ENCODE measurements at places on chromosomes 1 and 21.

- DNase-seq: no peak
Measured at GRCh38 chr1:26121854-26122773, 10.5 kb downstream of the PDIK1L start.

DNA sequence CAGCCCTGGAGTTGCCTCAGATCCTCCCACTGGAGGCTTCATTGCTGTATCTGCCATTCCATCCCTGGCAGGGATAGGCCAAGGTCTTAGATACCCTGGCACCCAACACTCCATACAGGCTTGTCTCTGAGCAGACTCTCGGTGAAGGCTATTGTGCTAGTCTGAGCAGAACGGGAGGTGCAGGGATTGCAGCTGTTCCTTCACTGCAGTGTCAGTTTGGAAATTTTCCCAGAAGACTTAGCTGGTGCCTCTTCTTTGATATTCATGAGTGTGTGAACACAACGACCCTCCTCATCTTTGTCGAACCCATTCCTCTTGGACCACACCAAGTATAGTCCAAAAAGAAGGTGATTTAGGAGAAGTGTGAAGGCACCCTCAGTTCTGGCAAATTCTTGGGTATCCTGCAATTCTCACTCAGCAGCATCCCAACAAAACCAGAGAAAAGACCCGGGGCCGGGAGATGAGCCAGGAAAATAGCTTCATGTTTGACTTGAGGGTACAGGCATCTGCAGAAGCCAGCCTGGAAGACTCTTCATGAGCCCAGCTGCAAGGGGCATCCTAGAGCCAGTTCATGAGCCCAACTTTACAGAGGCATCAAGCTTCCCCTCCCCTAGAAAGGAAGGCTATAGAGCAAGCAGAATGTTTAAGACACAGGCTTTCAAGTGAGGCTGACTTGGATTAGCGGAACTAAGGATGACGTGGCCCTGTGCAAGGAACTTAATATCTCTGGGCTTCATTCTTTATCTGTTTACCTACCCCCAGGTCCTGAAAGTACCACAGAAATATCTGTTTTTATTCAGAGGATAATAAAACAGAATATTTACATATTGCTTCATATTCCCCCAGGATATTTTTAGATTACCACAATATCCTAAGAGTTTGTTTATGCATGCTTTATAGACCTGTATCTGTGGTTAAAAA lies 38.8 kb upstream of the HAO2 start:
- no peak for DNase-seq

GRCh38 chr1:186753241-186753640 lies 73.0 kb upstream of the PTGS2 start:
- DNase-seq: no peak

DNA sequence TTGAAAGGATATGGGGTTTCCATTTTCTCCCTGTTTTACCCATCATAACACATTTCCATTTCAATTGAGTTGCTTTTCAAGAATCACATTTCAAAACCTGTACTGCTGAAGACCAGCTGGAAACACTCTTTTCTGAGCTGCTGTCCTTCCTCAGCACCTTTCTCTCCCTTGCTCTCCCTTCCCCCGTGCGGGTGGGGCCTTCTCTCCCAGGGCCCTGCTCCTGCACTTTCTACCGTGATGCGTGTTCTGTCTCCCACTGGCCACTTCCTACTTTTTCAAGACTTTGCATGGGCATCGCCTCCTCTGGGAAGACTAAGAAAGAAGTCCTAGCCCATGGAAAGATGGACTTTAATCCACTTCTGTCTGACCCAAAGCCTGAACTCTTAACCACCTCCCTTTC lies 390.4 kb downstream of the PTPRU start:
- DNase-seq: no peak

DNA sequence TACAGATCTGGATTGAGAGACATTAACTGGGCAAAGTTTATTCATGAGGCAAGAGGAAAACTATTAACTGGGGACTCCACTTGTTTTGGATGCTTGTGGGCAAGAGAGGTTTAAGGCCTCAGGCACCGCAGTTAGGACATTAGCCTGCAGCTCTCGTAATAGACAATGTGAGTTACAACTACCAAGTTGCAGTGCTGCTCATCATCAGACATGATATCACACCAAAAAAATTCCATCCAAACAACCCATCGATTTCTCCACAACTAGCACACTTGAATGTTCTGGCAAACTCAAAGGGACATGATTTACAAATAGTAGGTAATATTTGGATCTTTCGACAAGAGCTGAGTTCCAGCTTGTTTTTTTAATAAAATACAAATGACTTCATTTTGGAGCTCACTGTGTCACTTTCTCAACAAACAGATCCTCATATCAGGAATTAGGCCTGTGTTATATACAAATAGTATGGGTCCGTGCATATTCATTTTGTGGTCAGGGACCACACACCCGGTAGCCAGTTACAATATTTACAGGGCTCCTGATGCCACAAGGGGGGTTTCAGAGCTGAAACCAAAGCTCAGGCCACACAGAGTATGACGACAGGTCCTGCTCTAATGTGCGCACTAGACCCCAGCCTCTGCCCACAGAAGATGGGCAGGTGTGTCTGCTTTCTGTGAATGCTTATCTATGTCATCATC lies 128.0 kb downstream of the TGFBR3 start:
- DNase-seq: no peak

DNA sequence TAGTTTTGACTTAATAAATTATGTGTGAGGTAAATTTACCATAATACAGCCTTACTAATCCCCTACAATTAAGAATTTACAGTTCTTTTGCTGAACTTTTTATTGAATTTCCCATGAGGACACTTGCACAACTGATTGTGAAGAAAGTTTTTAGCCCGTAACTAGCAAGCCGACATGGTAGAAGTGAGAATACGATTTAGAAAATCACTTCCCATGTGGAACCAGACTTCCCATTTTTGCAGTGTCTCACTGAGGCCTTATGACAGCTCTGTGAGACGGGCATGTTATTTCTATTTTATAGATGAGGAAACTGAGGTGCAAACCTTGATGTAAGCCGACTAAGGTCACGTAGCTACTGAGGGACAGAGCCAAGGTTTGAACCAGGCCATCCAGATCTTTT lies 32.5 kb upstream of the LMO4 start:
- no peak for DNase-seq

GRCh38 chr1:171515299-171515698 lies 30.0 kb downstream of the PRRC2C start:
- no peak for DNase-seq

DNA sequence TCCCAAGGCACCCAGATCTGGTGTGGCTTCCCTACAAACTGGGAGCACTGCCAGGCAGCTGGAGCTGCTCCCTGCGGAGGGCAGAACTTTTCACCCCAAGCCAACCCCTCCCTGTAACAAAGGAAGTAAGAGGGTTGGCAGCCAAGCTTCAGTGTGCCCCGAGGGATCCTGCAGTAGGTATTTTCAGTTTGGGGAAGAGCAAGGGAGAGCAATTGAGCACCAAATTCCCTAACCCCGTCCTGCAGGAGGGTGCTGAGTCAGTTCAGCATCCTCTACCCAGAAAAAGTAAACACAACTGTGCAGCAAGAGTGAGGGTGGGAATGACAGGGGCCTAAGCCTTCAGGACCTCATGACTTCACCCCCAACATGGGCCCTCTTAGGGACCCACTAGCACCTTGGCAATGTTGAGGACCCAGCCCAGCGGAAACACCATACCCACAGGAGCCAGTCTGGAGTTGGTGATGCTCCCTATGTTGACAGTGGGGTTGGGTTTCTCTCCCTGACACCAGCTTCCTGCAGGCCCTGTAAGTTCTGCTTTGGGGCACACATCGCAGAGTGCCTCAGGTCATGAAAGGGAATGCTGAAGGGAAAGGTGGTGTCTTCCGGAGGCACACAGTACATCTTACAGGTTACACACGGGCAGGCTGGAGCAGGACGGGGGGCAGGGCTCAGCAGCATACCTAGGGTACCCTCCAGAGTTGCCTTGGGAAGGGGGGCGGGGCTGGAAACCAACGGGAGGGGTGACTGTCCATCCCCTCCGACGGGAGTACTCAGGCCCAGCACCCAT lies 14.8 kb downstream of the SH3BP5L start:
- DNase-seq: peak; percentile 38

- DNase-seq: no peak
Measured at GRCh38 chr1:3700631-3701030, 48.3 kb downstream of the TP73 start.

DNA sequence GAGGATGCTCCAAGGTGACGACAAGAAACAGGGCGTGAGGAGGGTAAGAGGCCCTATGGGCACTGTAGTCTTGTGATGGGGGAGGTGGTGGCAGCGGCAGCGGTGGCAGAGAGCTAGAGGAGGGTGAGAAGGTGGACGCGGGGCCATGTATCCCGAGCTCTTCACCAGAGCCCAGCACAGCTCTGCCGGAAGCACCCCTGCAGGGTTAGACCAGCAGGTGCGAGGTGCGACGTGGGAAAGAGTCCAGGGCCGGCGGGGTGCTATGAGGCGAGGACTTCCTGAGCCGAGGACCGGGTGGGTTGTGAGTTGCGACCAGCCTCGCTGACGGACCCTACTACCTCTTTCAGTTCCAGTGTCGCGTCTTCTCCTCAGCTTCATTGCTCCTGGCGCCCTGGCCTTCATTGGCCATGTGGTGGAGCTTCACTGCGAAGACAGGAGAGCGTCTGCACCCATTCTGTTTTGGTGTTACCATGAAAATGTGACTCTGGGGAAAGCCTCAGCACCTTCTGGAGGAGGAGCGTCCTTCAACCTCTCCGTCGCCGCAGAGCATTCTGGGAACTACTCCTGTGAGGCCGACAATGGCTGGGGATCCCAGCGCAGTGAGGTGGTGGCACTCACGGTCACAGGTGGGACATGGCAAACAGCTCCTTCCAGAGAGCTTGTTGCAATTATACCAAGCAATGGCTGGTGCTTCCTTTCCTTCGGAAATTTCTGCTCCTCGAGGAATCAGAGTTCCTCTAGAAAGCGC lies 67.9 kb upstream of the KIRREL1 start:
- DNase-seq: no peak

DNA sequence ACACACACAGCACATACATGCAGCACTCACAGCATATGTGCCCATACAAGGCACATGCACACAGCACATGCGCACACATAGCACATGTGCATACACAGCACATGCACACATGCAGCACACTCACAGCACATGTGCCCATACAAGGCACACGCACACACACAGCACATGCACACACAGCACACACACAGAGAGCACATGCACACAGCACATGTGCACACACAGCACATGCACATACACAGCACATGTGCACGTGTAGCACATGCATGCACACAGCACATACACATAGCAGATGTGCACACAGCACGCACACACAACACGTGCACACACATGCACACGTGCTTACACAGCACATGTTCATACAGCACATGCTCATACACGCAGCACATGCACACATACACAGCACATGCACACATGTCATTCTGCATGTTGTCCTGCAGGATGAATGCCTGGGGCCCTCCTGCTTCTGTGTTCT lies 48.1 kb downstream of the PCNT start:
- no peak for DNase-seq

DNA sequence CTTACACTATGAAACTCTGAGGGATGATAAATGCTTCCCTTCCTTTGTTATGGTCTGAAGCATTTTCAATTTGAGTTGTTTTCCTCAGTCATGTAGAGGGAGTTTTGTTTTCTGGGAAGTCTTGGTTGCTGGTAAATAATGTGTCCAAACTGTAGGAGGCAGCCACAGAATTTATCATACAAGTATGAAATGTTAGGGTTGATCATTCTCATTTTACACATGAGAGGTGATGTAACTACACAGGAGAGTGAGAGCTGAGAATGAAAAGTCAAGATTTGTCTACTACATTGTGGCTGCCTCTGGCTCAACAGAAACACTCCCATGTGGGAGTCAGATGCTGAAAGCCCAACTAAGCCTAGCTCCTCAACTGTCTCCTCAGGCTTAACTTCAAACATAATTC lies 182.5 kb upstream of the SGIP1 start:
- no peak for DNase-seq

DNA sequence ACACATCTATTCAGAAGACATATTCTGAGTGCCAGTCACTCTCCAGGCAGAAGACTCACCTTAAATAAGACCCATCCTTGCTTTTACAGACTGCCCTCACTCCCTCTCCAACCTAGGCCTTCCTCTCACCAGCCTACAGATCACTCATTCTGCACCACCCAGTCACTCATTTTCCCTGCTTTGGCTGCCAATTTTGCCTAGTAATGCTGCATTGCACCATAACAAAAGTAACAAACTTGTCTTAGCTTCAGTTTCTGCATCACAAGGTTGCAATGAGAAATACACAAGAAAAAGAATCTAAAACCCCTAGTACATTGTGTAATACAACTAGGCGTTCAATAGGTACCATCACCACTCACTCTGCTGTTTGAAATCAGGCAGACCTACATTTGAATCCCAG lies 292.4 kb downstream of the PLPP3 start:
- DNase-seq: no peak

DNA sequence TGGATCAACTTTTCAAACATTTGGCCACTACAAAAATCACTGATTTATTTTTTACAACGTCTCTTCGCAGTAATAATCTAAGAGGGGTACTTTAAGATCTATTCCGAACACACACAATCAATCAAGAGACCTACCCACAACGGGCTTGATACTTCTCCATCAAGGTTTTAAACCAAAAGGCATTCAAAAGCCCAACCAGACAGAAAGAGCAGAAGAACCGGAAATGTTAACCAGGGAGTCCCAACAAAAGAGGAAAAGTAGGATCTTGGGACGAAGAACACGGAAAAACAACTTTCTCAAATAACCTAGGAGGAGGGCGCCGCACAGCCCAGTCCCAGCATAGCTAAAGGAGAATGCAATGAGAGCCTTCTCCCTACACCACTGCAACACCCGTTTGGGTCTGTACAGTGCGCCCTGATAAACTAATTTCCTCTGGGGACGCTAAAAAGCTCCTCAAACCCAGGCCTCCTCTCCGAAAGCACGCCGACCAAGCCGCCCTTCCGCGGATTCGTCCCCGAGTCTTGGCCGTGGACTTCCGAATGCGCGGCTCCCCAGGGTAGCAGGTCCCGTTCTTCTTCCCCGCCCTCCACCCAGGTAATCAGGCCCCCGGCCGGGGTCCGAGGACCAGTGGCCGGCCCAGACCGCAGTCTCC lies 623 bp downstream of the RPL22 start:
- DNase-seq: peak; percentile 42

DNA sequence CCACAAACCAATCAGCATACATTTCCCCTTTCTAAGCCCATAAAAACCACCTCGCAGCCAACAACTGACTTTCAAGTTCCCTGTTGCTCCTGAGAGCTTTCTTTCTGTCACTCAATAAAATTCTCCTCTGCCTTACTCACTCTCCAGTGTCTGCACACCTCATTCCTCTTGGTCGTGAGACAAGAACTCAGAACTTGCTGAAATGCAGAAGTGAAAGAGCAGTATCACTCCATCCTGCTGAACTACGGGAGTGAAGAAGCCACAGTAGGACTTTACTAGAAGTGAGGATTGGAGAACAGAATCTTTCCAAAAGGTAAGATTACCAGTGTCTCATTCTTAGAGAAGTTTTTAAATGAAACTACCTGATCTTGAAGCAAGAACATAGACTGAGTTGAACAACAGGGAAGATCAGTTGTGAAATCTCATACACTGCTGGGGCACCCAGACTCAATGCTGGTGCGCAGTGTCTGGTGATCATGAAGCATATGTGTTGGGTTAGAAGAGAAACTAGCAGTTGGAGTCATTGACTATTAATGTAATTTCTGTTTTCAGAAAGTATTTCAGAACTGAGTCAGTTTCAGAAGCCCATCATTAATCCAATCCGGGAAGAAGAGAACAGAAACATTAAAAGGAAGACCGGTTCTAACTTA lies 726.9 kb upstream of the TMPRSS15 start:
- DNase-seq: no peak

- no peak for DNase-seq
Measured at GRCh38 chr1:47187926-47188250, 1.9 kb downstream of the PDZK1IP1 start.
